ENCODE measurements at places on chromosomes 3 and 15.
A peak's percentile ranks its signal among the peaks of the same experiment; 100 is the strongest.

DNA sequence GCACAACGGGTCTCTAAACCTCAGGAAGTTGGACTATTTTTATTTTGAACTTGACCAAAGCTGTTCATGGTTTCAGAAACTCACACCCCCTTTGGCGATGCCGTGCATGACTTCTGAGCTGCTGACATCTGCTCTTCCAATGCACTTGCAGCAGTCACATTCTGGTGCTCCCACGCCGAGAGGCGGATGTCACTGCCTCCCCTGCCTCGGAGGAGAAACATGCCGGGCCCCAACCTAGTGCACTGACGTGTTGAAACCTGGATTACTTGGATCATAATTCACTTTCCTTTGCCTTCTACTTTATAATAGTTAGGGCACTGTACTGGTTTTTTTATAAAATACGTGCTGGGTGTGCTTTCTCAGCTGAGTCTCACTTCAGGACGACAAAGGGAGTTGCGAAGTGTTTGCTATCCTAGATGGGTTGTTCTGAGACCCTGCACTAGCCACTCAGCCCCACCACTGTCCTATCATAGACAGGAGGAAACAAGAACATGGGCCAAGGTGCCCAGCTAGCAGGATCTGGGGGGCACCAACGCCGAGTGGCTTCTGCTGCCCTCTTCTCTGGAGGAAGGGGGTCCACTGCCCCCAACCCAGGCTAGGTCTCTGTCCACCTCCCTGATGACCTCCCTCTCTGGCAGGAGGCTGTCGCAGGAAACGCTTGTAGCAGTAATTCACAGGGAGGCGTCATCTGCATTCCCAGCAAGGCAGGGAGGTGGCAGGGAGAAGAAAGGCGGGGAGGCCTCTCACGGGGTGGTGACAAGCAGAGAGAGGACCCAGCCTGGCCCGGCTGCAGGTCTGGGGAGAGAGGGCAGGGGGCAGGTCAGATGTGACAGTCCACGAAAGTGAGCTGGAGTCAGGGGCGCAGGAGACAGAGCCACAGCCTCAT is 158.8 kb upstream of the IQSEC1 start:
- H3K36me3 ChIP-seq: no peaks in the 10 kb centered on the region
- H3K27me3 ChIP-seq: no peaks in the 10 kb centered on the region
- H3K4me1 ChIP-seq: no peaks in the 10 kb centered on the region
- no peak overlapping the region for H3K27ac ChIP-seq

DNA sequence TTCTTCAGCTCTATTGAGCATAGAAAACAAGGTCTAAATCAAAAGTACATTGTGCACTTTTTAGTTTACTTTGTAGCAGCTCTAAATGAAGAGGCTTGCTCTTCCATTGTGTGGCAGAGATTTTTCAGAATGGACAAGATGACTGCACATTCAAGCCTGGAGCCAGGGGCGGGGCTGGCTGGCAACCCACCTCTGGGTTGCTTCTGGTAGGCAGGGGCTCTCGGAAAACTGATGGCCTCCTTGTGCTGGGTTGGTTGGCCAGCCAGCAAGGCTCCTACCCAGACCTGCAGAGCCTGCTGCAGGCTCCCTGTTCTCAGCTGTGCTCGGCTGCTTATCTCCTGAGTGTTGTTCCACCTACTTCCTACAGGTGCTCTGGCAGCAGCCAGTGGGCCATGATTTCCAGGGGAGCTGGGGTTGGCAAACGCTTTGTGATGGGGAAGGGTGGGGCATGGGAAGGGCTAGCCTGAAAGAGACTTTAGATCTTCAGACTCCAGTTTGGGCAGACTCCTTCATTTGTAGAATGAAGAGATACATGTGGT is 8.8 kb downstream of the BSN start:
- H3K27me3 ChIP-seq: no peaks in the 10 kb centered on the region
- no peak overlapping the region for H3K4me3 ChIP-seq
- no peaks in the 10 kb centered on the region for H3K36me3 ChIP-seq

DNA sequence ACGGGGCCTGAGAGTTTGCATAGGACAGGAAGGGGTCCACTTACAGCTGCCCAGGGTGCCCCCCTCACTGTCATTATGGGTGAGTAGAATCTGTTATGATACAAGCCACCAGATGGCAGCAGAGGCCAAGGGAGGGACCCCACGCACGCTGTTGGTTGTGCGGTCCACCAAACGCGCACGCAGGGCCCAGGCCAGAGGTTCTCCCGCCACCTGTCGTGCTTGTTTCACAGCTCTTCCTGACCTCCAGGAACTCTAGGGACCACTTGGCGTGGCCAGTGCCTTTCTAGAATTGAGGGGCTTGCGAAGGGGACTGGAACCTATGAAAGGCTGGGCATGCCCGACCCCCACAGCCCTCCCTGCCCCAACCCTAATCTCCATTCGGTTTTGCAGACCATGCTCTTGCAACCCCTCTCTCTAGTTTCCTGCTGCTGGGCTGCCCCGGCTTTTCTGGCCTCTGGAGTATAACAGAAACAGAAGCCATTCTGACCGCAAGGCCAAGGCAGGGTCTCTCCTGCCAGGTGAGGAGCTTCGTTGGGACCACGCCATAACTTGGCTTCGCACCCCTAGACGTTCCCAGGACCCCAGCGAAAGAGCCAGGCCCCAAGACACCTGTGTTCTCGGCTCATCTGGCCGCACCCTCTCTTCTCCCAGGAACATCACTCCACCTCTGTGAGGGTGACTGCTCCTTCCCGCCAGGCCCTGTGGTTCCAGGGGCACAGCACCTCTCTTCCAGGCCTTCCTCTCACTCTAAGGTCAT is 46.0 kb downstream of the ALDH1L1 start:
- no peak overlapping the region for H3K27ac ChIP-seq
- H3K36me3 ChIP-seq: no peaks in the 10 kb centered on the region
- no peaks in the 10 kb centered on the region for H3K27me3 ChIP-seq
- no peak overlapping the region for H3K4me3 ChIP-seq
- DNase-seq: peak; percentile 36

- H3K27me3 ChIP-seq: no peaks in the 10 kb centered on the region
- H3K36me3 ChIP-seq: no peaks in the 10 kb centered on the region
- no peak for DNase-seq
- H3K27ac ChIP-seq: no peak overlapping the region
These were observed 1.1 kb downstream of the RBSN start for GRCh38 chr3:15097891-15098290.

DNA sequence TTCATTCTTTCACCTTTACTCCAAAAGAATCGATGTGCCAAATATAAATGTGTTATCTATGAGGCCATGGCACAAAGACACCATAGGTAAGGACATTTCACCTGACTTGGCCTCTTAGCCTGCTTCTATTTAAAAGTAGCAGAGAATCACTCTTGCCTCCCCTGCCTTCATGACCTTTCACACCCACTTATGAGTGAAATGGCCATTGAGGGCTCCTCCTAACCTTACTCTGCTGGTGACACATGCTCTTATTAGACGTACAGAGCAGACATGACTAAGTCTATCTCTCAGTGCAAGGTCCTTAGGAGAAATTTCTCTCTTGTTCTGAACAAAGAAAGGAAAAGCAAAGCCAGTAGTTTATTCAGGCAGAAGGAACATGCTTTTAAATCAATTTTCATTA is 150.7 kb downstream of the LRTM1 start:
- no peaks in the 10 kb centered on the region for H3K4me1 ChIP-seq
- no peak overlapping the region for H3K4me3 ChIP-seq
- no peaks in the 10 kb centered on the region for H3K27me3 ChIP-seq
- no peak overlapping the region for H3K27ac ChIP-seq
- H3K36me3 ChIP-seq: no peaks in the 10 kb centered on the region

GRCh38 chr3:4900298-4900697 is 78.9 kb upstream of the BHLHE40 start:
- H3K4me1 ChIP-seq: no peaks in the 10 kb centered on the region
- no peaks in the 10 kb centered on the region for H3K27me3 ChIP-seq
- no peak for DNase-seq
- no peak overlapping the region for H3K4me3 ChIP-seq
- H3K27ac ChIP-seq: no peak overlapping the region

DNA sequence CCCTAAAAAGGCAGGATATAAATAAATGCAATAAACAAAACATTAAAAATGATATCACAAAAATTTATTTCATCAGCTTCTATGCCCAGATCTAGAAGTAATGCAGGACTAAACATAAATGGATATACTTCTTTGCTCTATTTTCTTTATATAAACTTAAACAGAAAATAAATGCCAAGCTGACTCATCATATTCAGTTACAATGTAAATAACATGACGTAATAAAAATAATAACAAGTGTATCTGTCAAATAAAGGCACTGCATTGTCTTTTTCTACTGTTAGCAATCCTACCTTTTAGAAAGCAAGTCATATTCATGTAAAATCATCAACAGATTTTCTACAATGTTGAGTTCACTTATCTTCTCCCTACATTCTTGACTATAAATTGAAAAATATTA is 61.6 kb downstream of the NEK10 start:
- no peaks in the 10 kb centered on the region for H3K27me3 ChIP-seq
- no peak overlapping the region for H3K4me3 ChIP-seq
- H3K27ac ChIP-seq: no peak overlapping the region
- no peak for DNase-seq
- no peaks in the 10 kb centered on the region for H3K4me1 ChIP-seq

- H3K27me3 ChIP-seq: no peaks in the 10 kb centered on the region
- H3K4me1 ChIP-seq: no peaks in the 10 kb centered on the region
- H3K36me3 ChIP-seq: no peaks in the 10 kb centered on the region
- H3K27ac ChIP-seq: no peak overlapping the region
- DNase-seq: no peak
These were observed 46.7 kb downstream of the ALCAM start for GRCh38 chr3:105413343-105413887.

GRCh38 chr3:43214616-43215015 is 71.7 kb upstream of the SNRK start:
- H3K4me1 ChIP-seq: no peaks in the 10 kb centered on the region
- H3K4me3 ChIP-seq: no peak overlapping the region
- peak overlapping the region; percentile 84 for H3K27ac ChIP-seq
- DNase-seq: no peak
- H3K36me3 ChIP-seq: no peaks in the 10 kb centered on the region

DNA sequence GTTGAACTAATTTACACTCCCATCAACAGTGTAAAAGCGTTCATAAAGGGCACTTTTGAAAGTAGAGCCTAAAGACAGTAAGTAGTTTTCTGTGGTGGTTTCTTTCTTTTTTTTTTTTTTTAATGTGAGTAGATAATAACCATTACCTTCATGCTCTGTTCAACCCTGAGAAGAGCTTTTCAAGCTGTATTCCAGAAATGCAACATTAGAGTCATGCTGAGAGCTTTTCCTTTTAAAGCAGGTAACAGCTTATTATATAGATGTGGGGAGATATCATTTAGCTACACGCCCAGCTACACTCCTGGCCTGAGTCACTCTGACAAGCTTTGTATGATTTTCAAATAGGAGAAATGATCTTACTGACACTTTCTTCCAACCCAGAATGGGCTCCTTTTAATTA is 96.2 kb upstream of the ARHGEF26 start:
- DNase-seq: no peak
- no peak overlapping the region for H3K27ac ChIP-seq
- no peaks in the 10 kb centered on the region for H3K27me3 ChIP-seq

DNA sequence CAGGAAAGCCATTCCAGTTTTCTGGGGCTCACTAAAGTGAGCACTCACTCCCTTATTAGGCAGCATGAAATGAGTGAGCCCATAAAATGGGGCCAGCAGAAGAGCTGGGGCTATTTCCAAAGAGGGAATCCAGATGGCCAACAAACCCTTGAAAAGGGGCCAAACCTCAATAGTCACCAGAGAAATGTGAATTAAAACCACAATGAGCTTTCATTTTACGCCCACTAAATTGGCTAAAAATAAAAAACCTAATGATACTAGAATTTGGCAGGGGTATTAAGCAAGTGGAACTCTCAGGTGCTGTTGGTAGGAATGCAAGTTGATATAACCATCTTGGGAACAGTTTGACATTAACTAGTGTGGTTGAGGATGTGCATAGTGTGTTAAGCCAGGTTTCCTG is 42.1 kb upstream of the RAF1 start:
- H3K4me3 ChIP-seq: no peak overlapping the region
- DNase-seq: no peak
- no peaks in the 10 kb centered on the region for H3K36me3 ChIP-seq
- no peak overlapping the region for H3K27ac ChIP-seq
- no peaks in the 10 kb centered on the region for H3K27me3 ChIP-seq

DNA sequence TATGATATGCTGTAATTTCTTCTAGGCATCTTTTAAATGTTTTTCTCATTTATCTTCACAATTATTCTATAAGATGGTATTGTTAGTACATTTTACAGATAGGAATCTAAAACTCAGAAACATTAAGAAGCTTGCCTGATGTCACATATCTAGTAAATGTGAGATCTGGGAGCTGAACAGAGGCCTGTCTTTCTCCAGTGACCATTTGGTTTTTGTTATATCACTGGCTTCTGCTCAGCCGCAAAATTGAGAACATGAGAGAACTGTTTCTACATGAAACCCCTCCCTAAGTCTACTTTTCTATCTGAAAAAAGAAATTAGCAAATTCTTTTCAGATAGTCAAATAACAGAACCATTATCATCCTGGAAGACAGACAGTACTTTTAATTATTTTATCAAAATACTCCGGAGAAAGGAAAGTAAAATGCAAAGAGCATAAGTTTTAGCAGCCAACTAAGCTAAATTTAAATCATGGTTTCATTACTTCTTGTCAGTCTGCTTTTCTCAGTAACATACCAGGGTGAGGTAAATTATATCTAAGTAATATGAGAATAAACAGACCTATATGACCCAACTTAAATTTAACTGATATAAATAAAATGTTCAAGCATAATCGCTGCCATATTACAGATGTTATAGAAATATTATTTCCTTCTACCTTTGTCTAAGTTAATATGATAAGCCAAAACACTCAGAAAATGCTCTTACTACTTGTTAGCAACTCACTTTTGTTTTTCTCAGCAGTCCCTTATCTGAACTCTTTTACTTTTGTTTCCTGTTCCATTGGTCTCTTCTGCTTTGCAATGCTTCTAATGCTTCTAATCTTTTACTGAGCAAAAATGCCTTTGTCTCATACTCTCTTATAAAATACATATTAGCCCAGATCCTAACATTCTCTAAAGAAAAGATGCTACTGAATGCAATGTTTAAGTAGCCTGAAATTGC is 68.0 kb upstream of the MBNL1 start:
- no peak for DNase-seq
- no peaks in the 10 kb centered on the region for H3K27me3 ChIP-seq
- H3K4me1 ChIP-seq: no peaks in the 10 kb centered on the region
- no peak overlapping the region for H3K4me3 ChIP-seq
- H3K36me3 ChIP-seq: no peaks in the 10 kb centered on the region

GRCh38 chr3:166499636-166500035 is 662.4 kb upstream of the BCHE start:
- H3K27ac ChIP-seq: no peak overlapping the region
- DNase-seq: no peak
- no peaks in the 10 kb centered on the region for H3K4me1 ChIP-seq
- H3K27me3 ChIP-seq: no peaks in the 10 kb centered on the region
- no peak overlapping the region for H3K4me3 ChIP-seq
- no peaks in the 10 kb centered on the region for H3K36me3 ChIP-seq
